ENCODE measurements at places on chromosomes 6 and 20. TPM values are rescaled to one million over a fixed set of nuclear protein-coding genes. Genes with fewer than 3 reads are reported as not detected.
A peak's percentile ranks its signal among the peaks of the same experiment; 100 is the strongest.

MATN4 gene
- 0.64 TPM for total RNA-seq

OR2J3 gene
- total RNA-seq = not detected

PLG gene
- 0.23 TPM for total RNA-seq

TREML1 gene
- total RNA-seq = not detected

PDE7B gene
- total RNA-seq = 27.6 TPM

TMEM170B gene
- total RNA-seq = 0.62 TPM

DNA sequence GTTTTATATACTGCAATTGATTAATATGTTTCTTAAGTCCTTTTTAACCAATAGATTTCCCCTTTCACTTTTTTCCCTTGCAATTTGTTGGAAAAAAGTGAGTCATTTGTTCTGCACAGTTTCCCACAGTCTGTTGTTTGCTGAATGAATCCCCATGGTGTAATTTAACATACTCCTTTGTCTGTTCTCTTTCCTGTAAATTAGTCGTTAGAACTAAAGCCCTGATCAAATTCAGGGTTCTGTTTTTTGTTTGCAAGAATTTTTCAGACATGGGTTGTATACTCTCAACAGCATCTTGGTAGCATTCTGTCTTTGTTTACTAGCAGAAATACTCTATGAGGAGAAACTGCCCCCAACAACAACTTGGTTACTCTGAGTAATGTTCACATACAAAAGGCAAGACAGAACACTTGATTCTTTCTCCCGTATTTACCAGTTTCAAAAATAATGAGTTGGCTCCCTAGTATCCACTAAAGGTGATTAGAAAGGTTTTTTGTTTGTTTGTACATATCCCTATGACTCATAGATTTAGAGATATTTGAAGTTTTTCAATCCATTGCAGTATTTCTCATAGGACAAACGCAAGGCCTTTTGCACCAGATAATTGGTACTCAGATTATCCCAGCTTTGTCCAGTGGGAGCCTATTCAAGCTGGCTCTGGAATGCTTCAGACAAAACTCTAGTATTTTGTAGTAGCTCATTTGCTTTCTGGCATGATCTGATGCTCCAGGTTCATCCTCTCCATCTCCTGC is 16.5 kb downstream of the BLOC1S5 start:
- DNase-seq = no peak

DNA sequence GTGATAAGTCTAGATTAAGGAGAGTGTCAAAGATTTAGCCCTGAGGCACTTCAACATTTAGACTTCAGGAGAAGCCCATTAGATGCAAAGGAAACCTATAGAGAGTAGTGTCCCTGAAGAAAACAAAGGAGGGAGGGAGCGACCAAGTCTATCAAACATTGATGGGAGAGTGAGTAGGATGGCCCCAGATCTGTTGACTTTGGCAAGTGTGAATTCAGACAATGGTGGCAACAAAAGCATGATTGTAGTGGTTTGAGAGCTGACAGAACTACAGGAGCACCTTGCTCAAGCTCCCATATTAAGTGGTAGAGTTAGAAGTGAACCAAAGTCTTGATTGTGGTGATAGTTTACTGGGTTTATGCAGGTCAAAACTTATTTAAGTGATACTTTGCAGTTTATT is 979 bp upstream of the ABCF1 start:
- DNase-seq = no peak

- DNase-seq = no peak
These were observed 45.8 kb downstream of the RGS17 start for GRCh38 chr6:153085239-153085638.

DNA sequence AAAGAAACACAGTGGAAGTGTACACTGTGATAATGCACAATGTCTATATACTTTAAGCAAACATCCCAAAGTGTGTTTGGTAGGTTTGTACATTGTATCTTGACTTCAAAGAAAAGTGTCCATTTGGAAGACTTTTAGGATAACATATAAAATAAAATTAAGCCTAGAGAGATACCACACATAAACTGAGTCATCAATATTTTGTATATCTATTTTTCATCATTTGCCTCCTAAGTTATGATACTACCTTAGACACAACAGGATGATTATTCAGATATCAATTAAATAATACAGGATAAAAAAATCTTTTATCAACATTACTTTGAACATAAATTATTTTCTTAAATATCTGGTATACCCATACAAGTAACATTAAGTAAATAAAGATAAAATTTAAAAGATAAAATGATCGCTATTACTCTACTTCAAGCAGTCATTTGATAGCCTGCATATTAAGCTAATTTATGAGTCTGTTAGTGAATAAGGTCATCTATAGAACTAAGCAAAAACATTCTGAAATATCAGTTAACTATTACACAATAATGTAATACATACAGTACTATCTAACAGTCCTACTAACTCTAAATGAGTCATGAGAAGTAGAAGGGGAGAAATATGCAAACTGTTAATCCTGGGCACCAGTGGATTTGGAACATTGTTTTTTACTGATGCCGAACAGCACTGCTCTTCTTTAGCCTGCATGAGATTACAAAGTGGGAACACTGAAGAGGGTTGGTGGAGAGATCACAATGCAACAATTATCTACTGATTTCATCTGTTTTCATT is 158.4 kb upstream of the SIM1 start:
- DNase-seq = no peak

GRCh38 chr6:13454286-13455221 is 32.8 kb downstream of the GFOD1 start:
- peak; percentile 52 for DNase-seq
